Transverse colon (tissue), 4 donors: ENCODE measurements at places on chromosomes 2 and 18.

DNA sequence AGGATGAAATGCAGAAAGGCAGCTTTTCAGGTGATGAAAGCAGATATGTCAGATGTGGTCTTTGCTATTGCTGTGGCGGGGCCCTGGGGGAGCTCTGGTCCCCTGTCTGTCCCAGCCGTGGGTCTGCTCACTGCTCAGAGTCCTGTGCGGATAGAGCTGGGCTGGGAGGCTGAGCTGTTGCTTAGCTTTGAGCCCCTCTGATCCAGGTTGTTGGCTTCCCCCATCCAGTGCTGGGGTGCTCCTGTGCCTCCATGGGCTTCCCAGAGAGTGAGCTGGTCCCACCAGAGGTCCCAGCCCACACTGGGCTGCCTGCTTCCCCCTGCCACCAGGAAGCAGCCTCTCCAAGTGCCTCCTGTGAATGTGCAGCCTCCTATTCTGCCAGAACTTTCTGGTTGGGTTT is 55.4 kb downstream of the SH3RF3 start:
- H3K27me3 ChIP-seq, result no peaks in the 10 kb centered on the region
- H3K36me3 ChIP-seq, result no peaks in the 10 kb centered on the region
- H3K4me3 ChIP-seq, result no peak overlapping the region
- peak overlapping the region; percentile 77 for H3K27ac ChIP-seq

DNA sequence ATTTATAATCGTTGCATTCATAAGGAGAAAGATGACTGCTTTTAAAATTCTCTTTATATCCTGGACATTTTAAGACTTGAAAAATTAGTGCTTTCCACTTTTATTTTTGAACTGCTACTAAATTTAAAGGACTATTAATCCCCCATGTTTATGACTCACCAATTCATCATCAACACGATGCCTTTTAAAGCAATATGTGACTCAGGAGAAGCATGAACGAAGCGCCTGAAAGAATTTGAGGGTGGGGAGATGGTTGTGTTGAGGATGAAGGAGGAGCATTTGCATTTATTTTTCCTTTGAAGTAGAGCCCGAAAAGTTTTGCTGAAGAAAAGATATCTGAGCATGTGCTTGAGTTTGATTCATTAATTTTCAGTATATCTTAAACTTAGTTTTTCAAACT is 192.2 kb upstream of the LRRTM1 start:
- no peaks in the 10 kb centered on the region for H3K36me3 ChIP-seq
- no peaks in the 10 kb centered on the region for H3K27me3 ChIP-seq
- no peak for DNase-seq
- H3K4me1 ChIP-seq, result no peaks in the 10 kb centered on the region

DNA sequence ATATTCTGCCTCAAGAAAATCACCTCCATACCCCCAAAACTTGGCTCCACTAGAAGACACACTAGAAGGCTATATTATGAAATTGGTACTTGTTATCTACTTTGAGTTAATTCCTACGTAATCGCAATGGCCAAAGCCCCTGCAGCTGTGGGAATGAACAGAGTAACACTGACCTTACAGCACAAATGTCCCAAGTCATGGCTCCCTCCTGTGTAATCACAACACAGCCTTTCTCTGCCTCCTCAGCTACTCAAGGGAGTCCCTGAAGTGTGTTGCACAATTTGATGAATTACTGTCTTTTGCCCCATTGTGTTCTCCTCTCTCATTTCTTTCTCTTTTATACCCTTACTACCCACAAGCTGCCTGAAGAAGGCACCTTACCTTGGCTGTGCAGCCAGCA is 375.2 kb downstream of the ARHGAP15 start:
- peaks cover 2% of the 10 kb centered on the region for H3K36me3 ChIP-seq
- DNase-seq, result no peak
- no peaks in the 10 kb centered on the region for H3K27me3 ChIP-seq
- no peak overlapping the region for H3K27ac ChIP-seq

- no peak overlapping the region for H3K4me3 ChIP-seq
- H3K36me3 ChIP-seq, result no peaks in the 10 kb centered on the region
- peaks cover 5% of the 10 kb centered on the region for H3K4me1 ChIP-seq
- H3K27ac ChIP-seq, result peak overlapping the region; percentile 53
- H3K27me3 ChIP-seq, result no peaks in the 10 kb centered on the region
Measured at GRCh38 chr18:44758861-44759631, 78.4 kb downstream of the SETBP1 start.

GRCh38 chr2:65922030-65922429 is 489.6 kb upstream of the SPRED2 start:
- no peaks in the 10 kb centered on the region for H3K27me3 ChIP-seq
- no peak overlapping the region for H3K4me3 ChIP-seq
- H3K4me1 ChIP-seq, result no peaks in the 10 kb centered on the region
- no peak for DNase-seq

- no peak overlapping the region for H3K27ac ChIP-seq
- H3K4me3 ChIP-seq, result no peak overlapping the region
- DNase-seq, result no peak
- H3K36me3 ChIP-seq, result no peaks in the 10 kb centered on the region
Measured at GRCh38 chr2:97998431-97999005, 2.8 kb upstream of the TMEM131 start.

- no peak for DNase-seq
- no peak overlapping the region for H3K27ac ChIP-seq
- no peaks in the 10 kb centered on the region for H3K27me3 ChIP-seq
- no peaks in the 10 kb centered on the region for H3K4me1 ChIP-seq
- no peaks in the 10 kb centered on the region for H3K36me3 ChIP-seq
Measured at GRCh38 chr2:143078104-143078503, 51.1 kb upstream of the ARHGAP15 start.

- no peaks in the 10 kb centered on the region for H3K27me3 ChIP-seq
- no peak overlapping the region for H3K4me3 ChIP-seq
- H3K4me1 ChIP-seq, result no peaks in the 10 kb centered on the region
- no peak for DNase-seq
- no peaks in the 10 kb centered on the region for H3K36me3 ChIP-seq
Measured at GRCh38 chr2:178029342-178029741, 43.2 kb downstream of the PDE11A start.

- H3K27ac ChIP-seq, result peak overlapping the region; percentile 95
- H3K4me3 ChIP-seq, result no peak overlapping the region
- H3K4me1 ChIP-seq, result peaks cover 56% of the 10 kb centered on the region
- no peaks in the 10 kb centered on the region for H3K36me3 ChIP-seq
Measured at GRCh38 chr2:217951091-217951490, 51.7 kb downstream of the TNS1 start.

DNA sequence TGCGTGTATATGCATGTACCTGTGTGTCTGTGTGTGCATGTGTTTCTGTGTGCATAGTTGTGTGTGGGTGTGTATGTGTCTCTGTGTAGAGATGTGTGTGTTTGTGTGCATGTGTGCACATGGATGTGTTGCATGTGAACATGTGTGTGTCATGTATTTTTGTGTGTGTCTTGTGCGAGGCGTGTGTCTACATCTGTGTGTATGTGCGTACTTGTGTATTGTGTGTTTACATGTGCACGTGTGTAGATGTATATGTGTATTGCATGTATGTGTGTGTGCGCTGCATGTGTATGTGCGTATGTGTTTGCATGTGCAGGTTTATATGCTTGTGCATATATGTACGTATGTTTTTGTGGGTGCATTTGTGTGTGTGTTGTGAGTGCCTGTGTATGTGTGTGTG is 735.2 kb downstream of the GALR1 start:
- H3K4me3 ChIP-seq, result no peak overlapping the region
- H3K27me3 ChIP-seq, result no peaks in the 10 kb centered on the region
- H3K4me1 ChIP-seq, result no peaks in the 10 kb centered on the region
- DNase-seq, result no peak

GRCh38 chr2:239232195-239232578 is 168.6 kb downstream of the HDAC4 start:
- H3K27ac ChIP-seq, result no peak overlapping the region
- no peak overlapping the region for H3K4me3 ChIP-seq
- no peaks in the 10 kb centered on the region for H3K36me3 ChIP-seq

- no peaks in the 10 kb centered on the region for H3K27me3 ChIP-seq
- peak overlapping the region; percentile 6 for H3K4me3 ChIP-seq
- H3K4me1 ChIP-seq, result peaks cover 27% of the 10 kb centered on the region
- H3K27ac ChIP-seq, result no peak overlapping the region
- H3K36me3 ChIP-seq, result no peaks in the 10 kb centered on the region
- DNase-seq, result peak; percentile 15
Measured at GRCh38 chr18:8623549-8624106, 14.4 kb downstream of the RAB12 start.

DNA sequence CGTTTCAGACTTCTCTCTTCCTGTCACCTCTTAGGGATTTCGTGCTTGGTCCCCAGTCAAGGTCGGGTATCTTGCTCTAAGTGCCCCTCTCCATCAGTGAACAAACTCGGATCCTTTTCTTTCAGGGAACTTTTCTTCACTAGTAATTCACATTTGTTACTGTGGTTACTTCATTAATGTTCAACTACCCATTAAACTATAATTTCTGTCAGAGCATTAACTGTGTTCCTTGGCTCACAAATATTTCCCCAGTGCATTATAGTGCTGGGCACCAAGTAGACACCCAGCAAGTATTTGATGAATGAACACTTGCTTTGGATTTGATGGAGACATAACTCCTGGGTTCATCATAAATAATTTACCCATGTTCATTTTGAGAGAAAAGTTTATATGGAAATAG is 209.7 kb upstream of the KCNJ3 start:
- no peak overlapping the region for H3K4me3 ChIP-seq
- no peaks in the 10 kb centered on the region for H3K4me1 ChIP-seq
- no peak overlapping the region for H3K27ac ChIP-seq
- DNase-seq, result no peak
- H3K36me3 ChIP-seq, result no peaks in the 10 kb centered on the region

GRCh38 chr2:47177043-47177565 is 22.0 kb upstream of the STPG4 start:
- no peaks in the 10 kb centered on the region for H3K36me3 ChIP-seq
- no peaks in the 10 kb centered on the region for H3K27me3 ChIP-seq
- no peak for DNase-seq
- peaks cover 48% of the 10 kb centered on the region for H3K4me1 ChIP-seq
- peak overlapping the region; percentile 99 for H3K27ac ChIP-seq

- no peaks in the 10 kb centered on the region for H3K27me3 ChIP-seq
- DNase-seq, result no peak
- H3K36me3 ChIP-seq, result no peaks in the 10 kb centered on the region
- H3K27ac ChIP-seq, result no peak overlapping the region
- no peaks in the 10 kb centered on the region for H3K4me1 ChIP-seq
Measured at GRCh38 chr2:181546086-181546485, 88.9 kb downstream of the ITGA4 start.

DNA sequence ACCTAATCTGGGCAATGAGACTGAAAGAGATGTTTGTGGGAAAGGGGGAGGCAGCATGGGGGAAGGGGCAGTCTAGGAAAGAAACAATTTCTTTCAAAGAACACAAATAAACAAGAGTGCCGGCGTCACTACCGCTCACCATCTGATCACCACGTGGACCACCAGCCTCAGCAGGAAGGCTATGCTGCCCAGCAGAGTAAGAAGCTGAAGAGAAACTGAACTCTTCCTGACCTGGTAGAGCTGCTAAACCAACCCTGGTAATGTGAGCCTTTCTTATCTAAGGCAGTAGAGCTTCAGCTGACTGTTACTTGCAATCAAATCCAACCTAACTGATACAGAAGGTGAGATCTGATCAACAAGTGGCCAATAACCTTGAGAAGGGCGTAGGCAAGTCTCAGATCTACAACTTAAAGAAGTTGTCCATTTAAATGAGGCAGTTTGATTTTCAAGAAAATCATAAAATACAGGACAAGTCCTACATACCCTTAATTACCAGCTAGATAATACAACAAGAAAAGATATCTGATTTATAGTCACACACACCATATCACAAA is 44.2 kb upstream of the SPTBN1 start:
- no peaks in the 10 kb centered on the region for H3K4me1 ChIP-seq
- no peak overlapping the region for H3K4me3 ChIP-seq
- H3K27me3 ChIP-seq, result no peaks in the 10 kb centered on the region
- no peak for DNase-seq
- H3K27ac ChIP-seq, result no peak overlapping the region
- no peaks in the 10 kb centered on the region for H3K36me3 ChIP-seq

- no peaks in the 10 kb centered on the region for H3K27me3 ChIP-seq
- H3K4me3 ChIP-seq, result no peak overlapping the region
- H3K4me1 ChIP-seq, result no peaks in the 10 kb centered on the region
Measured at GRCh38 chr2:74429487-74430451, 8.2 kb downstream of the WDR54 start.

- no peak for DNase-seq
- no peak overlapping the region for H3K4me3 ChIP-seq
- H3K36me3 ChIP-seq, result no peaks in the 10 kb centered on the region
Measured at GRCh38 chr2:202965810-202966460, 48.7 kb upstream of the NBEAL1 start.
